Kidney tubule cell (primary cell): ENCODE measurements at places on chromosomes 3 and 15.

DNA sequence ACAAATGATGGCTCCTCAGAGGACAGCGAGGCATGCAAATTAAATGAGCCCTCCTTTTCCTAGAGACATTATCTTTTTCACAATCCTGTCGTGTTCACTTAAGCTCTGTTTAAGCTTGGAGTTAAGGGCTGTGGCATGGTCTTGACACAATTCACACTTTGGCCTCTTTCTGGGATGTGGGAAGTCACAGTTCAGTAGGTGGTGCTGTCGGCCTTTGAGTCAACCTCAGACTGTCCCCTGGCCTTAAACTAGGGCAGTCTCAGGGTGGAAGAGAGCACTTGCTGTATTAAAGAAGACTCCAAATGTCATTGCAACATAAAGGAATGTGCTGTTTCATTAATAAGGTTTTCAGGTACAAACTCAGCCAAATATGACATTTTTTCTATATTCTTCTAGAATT is 351.0 kb downstream of the MCTP2 start:
- peak; percentile 16 for DNase-seq

GRCh38 chr3:69178838-69179739 is 56.7 kb upstream of the LMOD3 start:
- peak; percentile 97 for DNase-seq

- DNase-seq, result no peak
Measured at GRCh38 chr15:68814596-68814995, 6.1 kb downstream of the ANP32A start.

DNA sequence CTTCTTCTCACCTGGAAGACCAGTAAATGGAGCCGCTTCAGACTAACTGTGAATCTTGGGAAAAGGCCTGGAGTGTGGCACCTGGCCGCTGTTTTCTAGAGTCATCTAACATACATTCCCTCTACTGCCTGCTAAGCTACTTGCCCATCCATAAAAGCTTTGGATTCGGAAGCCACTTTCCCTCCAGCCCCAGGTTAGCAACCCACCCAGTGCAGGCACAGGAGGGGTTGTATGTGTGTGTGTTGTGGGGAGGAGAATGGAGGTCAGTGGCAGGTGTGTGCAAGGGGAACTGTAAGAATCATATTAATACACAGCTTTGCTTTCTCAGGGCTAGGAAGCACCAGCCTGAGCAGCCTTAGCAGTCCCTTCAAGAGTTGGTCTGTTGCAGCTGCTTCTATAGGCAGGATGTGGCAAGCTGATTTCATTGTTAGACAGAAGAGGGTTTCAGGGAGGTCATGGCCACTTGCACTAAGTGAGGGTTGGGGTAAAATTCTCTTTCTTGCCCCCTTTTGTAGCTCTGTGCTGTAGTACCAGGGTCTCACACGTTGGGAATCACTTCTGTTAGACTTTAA is 8.9 kb downstream of the NSUN3 start:
- no peak for DNase-seq

GRCh38 chr3:179743913-179744312 is 91.1 kb downstream of the USP13 start:
- DNase-seq, result no peak

GRCh38 chr3:71692139-71692538 is 33.1 kb downstream of the EIF4E3 start:
- peak; percentile 82 for DNase-seq

DNA sequence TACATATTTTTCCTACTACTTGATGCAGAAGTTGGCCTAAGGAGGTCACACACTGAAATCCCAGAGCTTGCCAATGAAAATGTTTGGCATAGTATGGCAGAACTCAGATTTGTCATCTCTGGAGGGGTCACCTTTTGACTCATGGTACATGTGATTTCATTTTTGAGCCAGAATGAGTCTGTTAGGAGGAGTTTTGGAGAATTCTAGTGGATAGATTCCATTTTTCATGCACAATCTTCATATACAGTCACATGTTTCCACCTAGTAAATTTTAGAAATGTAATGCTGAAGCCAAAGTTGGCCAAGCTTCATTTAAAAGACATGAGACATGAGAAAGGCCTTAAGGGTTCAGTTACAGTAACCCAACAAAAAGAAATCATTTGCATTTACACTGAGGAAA is 97.8 kb upstream of the IGSF10 start:
- DNase-seq, result no peak

DNA sequence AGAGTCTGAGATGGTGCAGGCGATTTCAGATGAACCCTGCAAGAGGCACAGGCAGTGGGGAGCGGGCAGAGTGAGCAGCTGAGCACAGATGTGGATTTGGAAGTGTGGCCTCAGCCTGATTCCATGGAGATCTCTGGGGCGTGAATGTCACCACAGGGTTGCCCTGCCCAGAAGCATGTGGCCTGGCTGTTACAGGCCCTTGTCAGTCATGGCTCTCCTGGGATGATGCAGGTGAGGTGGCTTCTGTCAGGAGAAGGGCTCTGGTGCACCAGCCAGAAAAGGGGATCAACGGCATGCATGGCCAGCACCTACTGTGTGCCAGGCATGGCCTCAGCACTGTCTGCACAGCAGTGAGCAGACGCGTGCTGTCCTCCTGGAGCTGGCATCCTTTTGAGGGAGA is 11.9 kb downstream of the HDAC11 start:
- no peak for DNase-seq

DNA sequence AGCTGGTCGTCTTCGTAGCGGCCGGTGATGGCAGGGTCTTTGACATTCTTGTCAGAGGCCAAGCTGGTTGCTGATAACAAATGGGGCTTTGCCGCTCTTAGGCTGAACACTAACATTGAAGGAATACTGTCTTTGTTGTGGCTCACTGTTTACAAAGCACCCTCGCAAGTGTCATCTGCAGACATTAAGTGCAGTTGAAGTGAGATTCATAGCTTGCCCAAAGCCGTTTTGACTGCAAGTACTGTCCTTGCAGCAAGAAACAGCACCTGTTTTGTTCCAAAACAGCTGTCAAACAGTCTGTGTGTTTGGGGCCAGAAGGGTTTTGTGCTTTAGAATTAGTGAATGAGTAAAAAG is 568 bp downstream of the SENP2 start:
- DNase-seq, result no peak

DNA sequence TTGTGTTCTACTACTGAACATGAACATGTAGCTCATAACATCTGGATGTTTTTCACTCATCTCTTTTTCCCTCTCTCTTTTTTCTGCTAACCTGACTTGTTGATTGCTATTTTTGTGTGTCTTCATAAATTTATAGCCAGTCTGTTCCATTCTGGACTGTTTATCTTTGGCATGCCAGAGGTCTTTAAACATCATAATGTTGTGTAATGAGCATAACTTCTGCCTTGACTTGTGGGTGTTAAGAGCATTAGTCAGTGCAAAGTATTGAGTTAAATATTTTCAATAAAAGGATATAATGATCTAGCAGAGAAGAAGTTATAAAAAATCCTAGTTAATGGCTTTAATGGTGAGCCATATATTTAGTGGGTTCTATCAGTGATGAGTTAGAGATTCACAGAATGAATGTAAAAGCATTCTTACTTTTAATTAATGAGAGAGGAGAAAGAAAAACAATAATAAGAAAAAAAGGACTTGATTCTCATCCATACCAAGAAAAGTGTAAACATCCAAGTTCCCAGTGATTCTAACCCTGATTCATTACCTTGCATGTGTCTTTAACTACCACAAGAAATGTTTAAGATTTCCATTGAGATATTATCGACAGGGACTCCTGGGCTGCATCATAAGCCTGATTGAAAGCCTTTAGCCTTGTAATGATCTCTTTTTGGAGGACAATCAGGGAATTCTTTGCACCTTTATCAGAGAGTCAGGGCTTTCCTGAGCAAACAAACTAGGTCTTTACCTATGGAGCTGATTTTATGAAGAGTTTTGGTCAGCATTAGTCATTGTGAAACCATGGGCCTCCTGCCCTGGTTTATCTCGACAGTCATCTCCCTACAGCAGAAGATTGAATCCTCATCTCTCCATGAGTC is 22.9 kb downstream of the MITF start:
- peak; percentile 84 for DNase-seq

DNA sequence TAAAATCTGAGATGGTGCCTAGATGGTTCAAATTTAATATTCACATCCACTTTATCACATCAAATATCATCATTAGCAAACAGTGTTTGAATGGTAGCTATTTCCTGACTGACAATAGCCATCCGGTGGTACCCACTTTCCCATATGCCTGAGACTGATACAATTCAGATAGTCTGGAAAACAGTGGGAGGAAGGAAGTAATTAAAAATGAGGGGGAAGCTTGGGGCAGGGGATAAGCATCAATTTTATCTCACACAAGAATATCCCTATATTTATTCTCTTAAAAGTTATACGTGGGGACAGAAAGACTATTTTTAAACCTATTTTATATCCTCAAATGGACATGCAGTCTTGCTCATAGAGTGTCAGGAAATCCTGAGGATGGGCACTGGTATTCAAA is 122.5 kb upstream of the GAP43 start:
- DNase-seq, result no peak

GRCh38 chr15:39486621-39487457 is 94.0 kb upstream of the THBS1 start:
- no peak for DNase-seq

DNA sequence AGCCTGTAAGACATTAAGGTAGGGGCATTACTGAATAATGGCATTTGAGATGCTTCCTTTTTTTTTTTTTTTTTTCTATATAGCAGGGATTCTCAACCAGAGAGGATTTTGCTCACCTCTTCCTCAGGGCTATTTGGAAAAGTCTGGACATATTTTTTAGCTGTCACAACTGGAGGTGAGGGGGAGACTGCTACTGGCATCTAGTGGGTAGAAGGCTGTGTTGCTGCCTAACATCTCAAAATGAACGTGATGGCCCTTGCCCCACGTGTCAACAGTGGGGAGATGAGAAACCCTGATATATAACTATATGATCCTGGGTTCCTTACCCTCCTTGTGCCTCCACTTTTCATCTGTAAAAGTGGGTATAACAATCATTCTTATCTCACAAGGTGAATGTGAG is 71.9 kb downstream of the CADPS start:
- DNase-seq, result no peak

GRCh38 chr15:42858540-42858939 is 62.0 kb downstream of the TTBK2 start:
- DNase-seq, result peak; percentile 2

DNA sequence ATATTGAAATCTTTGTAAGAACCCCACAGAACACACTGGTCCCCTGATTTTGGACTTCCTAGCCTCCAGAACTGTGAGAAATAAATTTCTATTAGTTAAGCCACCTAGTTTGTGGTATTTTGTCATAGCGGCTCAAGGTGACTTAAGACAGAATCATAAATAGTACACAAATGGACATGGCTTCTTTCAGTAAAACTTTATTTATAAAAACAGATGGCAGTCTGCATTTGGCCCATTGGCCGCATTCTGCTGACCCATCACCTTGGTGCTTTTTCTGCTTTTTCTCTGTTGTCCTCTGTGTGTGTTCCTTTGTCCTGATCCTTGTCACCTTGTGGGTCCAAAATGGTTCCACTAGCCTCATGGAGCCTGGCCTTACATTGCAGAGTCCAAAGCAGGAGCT is 363.6 kb downstream of the PTPRG start:
- DNase-seq, result no peak
